Stimulated activated CD8-positive, alpha-beta memory T cell treated with anti-CD3 and anti-CD28 coated beads, Interleukin-4, amount 100 ng/mL, for 1 hour (primary cell): ENCODE measurements at places on chromosomes 3 and 15.

- no peak for DNase-seq
These were observed 1259.0 kb downstream of the ZPLD1 start for GRCh38 chr3:103693831-103694230.

DNA sequence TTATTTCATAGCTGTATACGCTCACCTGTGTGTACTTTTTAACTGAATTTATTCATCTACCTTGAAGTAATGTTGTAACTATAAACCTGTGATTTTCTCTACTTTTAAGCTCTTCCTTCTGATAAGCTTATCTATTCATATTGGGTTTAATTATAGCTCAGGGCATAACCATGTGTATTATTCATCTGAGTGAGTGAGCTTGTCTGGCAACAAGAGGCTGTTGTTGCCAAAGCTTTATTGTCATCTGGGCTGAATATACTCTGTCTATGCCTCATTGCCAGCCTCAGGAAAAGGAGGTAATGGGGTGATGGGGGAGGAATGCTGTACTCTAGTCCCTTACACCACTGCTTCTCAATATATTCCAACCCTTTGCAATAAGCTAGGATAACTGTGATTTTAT lies 292.4 kb downstream of the UBE2E2 start:
- no peak for DNase-seq

DNA sequence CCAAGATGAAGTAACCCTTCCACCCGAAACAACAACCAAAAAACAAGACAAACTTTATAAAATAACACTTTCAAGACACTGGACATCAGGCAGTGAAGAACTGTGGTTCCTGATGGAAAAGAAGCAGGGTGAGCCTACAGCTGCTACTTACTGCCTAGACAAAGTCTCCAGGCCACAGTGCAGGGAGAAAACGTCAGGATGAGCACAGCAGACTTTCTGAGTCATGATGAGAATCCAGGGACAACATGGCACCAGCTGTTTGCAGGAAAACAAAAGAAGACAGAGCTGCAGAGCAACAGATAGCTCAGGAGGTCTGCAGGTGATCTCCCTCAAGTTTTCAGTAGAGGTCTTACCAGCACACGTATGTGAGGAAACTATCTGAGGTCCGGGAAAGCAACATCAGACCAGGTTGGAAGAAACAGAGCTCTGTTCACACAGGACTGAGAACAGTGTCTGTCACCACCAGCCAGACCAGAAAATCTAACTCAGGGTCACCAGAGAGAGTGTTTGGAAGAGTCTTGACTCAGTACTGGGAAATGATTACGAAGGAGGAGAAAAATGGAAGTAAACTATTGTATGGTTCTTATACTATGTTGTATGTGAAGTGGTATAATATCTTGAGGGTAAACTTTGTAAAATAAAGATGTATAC lies 108.9 kb downstream of the ANO10 start:
- no peak for DNase-seq

GRCh38 chr3:120196812-120197211 lies 88.2 kb downstream of the GPR156 start:
- no peak for DNase-seq

- DNase-seq = no peak
These were observed 197.6 kb downstream of the THSD4 start for GRCh38 chr15:71312731-71313460.

DNA sequence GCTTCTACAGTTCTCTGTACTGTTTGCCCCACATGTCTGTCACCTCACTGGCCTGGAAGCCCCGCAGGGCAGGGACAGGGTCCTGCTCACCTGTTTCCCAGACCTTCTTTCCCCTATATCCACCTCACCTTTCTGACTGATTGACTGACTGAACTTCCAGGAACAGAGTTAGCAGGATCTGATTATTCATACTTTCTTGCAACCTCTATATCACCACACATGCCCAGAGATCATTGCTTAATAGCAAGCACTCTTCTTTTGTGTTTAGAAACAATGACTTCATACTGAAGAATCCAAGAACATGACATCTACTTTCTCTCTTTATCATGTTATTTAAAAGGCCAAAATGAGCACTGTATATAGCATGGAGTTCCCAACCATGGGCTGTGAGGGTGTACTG lies 18.0 kb upstream of the CLEC3B start:
- no peak for DNase-seq

GRCh38 chr3:99508191-99508590 lies 130.2 kb upstream of the COL8A1 start:
- DNase-seq = no peak

- DNase-seq = no peak
These were observed 456.7 kb downstream of the NTRK3 start for GRCh38 chr15:87799838-87800237.

DNA sequence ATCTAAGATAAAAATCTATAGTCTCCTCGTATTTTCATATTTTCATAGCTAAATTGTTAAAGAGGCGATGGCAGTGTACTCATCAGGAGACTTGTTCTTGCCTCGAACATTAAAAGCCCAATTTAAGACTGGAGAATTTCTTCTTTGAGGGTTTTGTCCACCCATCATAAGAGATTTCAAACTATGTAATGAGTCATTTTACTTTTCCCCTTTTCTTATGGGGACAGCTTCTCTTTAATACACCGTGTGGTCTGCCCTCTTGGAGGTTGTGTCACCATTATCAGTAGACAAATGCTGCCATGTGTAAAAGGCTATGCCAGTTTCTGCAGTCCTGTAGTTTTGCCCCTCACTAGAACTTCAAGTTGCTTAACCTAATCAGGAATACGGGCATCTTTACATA lies 16.9 kb downstream of the TGFBR2 start:
- no peak for DNase-seq

DNA sequence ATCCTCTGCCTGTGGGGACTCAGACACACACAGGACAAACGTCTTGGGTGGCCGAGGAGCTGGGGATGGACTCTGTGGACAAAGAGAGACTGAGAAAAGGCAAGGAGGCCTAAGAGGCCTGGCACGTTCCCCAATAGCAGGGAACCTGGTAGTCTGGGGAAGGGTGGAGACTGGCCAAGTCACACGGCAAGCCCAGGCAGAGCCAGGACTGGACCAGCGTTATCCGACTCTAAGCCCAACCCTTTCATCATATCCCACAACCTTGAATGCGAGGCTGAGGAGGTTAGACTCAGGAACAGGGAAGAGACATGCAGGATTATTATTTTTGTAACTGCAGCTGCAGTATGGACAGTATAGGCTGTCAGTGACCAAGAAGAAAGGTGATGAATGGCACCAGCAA lies 53.4 kb downstream of the SLC6A11 start:
- DNase-seq = no peak

DNA sequence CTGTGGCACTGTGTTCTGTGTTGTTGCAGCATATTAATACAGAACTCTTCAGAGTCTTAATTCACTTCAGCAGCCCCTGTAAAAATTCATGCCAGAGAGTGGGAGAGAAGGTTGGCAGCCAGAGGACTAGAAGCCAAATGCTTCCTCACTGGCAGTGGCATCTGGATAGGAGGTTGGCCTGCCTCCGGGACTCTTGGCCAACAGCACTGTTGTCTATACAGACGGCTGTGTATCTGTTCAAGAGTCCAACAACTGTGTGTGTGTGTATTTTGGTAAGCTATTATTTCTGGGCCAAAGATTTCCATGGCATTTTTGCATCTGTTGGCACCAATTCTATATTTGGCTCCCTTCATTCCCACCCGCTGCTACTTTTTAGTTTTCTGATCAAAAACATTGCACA lies 156.0 kb upstream of the SOX2 start:
- DNase-seq = no peak

GRCh38 chr3:64924961-64925360 lies 237.2 kb upstream of the ADAMTS9 start:
- DNase-seq = no peak

- no peak for DNase-seq
These were observed 64.2 kb downstream of the HACD2 start for GRCh38 chr3:123520656-123521055.

- DNase-seq = no peak
These were observed 115.6 kb downstream of the GSK3B start for GRCh38 chr3:119978554-119979208.

DNA sequence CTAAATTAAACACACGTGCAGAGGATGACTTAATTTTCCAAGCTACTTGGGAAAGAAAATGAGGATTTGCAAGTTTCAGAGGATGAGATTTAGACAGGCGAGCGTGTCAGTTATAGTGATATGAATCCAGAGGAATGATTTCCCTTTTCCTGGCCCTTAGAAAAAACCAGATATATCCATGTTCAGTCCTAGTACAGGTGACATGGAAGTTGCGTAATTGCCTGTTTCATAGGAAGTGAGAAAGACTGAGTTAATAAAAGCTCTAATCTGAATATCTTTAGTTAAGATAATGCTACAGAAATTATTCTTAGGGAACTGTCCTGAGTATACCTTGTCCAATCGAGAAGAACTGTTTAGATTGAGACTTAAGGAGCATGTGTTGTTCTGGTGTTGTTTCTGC lies 490.5 kb downstream of the ZNF385D start:
- DNase-seq = no peak

DNA sequence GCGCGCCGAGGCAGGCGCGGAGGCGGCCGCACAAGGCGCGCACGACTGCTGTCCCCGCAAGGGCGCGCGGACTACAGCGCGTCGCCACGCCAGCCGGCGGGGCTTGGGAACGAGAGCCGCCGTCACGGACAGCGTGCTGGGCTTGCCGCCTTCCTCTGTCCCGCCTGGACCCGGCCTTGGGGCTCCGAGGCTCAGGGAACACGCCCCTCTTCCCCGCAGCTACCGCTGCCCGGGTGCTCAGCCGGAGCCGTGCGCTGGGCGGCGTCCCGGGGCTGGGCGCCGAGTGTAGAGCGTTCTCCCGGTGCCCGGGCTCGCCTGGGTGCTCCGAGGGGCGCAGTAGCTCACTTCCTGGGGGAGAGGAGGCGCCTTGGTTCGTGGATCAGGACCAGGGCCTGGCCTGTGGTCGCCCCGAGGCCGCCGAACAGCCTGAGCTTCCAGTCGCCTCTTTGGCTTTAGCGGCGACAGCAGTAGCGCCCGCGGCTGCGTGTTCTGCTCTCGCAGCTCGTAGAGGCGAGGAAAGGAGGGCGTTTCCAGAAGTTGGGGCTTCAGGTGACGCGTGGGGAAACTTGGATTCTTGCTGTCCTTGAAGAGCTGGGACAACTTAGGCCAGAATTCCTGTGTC lies 226.7 kb upstream of the C2CD4B start:
- DNase-seq = no peak

- no peak for DNase-seq
These were observed 62.4 kb downstream of the ARIH1 start for GRCh38 chr15:72536506-72536905.

GRCh38 chr3:18531662-18532061 lies 106.5 kb upstream of the SATB1 start:
- DNase-seq = no peak

- no peak for DNase-seq
These were observed 87.3 kb upstream of the C15orf61 start for GRCh38 chr15:67433495-67434099.

GRCh38 chr15:53445531-53445930 lies 313.9 kb downstream of the WDR72 start:
- DNase-seq = no peak

- no peak for DNase-seq
These were observed 52.2 kb upstream of the POLR2M start for GRCh38 chr15:57654153-57654852.

- no peak for DNase-seq
These were observed 46.3 kb upstream of the SMAD3 start for GRCh38 chr15:67019069-67019468.

- no peak for DNase-seq
These were observed 7.2 kb upstream of the RBP1 start for GRCh38 chr3:139546772-139547171.

DNA sequence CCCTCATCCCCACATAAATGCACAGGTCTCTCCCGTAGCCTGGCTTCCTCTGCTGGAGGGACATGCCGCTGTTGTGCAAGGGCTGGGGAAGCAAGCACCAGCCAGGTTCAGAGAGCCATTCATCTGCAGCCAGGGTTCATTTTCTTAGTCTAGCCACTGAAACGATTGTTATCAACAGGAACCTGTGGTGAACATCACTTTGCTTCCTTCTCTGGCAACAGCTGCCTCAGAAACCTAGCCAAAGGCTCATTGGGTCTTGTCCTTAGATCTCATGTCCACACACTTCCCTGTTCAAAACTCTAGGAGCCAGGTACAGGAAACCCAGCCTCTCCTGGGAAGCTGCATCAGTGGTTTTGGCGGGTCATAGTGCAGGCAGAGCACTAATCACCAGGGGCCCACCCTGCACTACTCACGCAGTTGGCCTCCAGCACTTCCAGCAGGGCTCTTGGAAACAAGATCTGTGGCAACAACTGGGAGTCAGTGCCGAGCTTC lies 47.0 kb downstream of the OXNAD1 start:
- DNase-seq = no peak

- DNase-seq = no peak
These were observed 289.1 kb upstream of the DNAJC19 start for GRCh38 chr3:181278468-181279238.

- no peak for DNase-seq
These were observed 7.6 kb upstream of the COL8A1 start for GRCh38 chr3:99630815-99631214.

DNA sequence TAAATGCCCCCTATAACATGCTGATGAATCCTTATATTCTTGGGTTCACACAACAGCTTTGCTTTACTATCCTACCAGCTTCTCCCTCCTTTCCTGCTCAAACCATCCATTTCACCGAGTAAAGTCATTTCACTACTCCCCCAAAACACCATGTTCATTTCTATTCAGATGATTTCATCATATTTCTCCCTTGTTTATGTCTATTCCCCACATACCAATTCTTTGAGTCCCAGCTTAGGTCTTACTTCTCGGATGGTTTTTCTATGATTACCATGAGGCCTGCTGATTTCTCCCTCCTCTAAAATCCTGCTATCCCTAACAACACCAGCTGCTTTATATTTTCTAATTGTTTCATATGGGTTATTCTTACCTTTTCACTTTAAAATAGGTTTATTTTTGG lies 231.4 kb downstream of the TIGIT start:
- no peak for DNase-seq

DNA sequence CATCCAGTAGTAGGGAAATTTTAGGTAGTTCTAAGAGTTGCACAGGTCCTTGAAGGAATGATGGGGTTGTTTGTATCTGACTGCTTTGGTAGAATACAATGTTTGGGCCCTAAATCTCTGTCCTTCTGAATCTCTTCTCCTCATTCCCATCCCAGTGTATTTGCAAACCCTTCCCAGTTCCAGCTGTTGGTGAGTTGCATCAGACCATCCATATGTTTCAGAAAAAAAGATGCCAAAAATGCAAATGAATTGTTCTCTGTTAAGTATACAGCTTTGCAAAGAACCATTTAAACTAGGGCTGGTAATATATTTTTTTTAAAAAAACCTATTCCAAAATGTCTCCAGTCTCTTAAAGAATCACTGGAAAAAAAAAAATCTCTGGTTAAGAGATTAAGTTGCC lies 250.8 kb upstream of the FEZF2 start:
- no peak for DNase-seq

DNA sequence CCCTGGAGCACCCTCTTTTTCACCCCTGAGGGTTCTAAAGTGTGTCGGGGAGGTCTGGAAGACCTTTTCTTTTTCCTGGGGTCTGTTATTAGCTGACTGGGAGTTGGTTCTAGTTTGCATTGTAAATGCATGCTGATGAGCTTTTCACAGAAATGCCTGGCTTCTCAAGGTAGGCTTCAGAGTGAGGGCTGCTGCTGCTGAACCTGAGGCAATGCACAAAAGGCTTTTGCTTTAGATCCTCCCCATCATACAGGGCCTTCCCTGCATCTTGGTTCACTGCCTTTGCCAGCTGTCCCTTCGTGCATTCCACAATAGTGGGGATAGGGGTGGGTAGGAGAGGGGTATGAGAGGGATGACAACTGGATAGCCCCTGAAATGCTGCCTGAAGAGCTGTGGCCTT lies 46.6 kb downstream of the FAH start:
- DNase-seq = no peak
